ENCODE measurements at places on chromosomes 1 and 21.

GRCh38 chr1:67558449-67559193 lies 126.4 kb upstream of the GADD45A start:
- no peak for DNase-seq

GRCh38 chr1:191907121-191907520 lies 251.1 kb upstream of the RGS18 start:
- DNase-seq, result no peak

DNA sequence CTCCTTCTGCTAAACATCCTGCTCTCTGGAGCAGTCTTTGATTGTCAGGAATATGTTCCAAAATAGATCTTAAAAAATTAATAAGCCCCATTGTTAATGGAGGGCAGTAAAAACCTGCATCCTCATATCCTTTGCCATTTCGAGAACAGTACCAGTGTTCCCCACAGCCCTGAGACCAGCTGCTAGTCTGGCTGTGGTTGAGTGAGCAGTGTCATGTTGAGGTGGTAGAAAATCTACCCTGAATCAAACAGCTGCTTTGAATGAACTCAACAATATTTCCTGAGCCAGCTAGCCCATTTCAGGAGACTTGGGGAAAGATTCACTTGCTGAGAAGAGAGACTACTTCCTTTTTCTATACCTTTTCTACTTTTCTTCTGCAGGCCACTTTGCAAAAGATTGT lies 24.4 kb downstream of the FABP3 start:
- no peak for DNase-seq

- no peak for DNase-seq
These were observed 947.5 kb downstream of the BRINP3 start for GRCh38 chr1:189530162-189530561.

DNA sequence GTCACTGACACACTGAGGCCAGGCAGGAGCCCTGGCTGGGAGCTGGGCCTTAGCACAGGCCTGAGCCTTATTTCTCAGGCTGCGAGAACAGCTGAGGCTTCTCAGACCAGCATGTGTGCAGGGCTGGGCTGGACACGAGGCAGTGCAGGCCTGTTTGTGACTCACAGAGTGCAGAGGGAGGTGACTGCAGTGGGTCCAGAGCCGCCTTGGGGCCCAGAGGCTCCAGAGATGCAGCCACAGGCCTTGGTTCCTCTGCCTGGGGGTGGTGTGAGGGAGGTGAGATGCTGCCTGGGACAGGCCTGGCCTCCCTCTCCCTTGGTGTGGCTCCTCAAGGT lies 61.2 kb upstream of the ETV3 start:
- no peak for DNase-seq

DNA sequence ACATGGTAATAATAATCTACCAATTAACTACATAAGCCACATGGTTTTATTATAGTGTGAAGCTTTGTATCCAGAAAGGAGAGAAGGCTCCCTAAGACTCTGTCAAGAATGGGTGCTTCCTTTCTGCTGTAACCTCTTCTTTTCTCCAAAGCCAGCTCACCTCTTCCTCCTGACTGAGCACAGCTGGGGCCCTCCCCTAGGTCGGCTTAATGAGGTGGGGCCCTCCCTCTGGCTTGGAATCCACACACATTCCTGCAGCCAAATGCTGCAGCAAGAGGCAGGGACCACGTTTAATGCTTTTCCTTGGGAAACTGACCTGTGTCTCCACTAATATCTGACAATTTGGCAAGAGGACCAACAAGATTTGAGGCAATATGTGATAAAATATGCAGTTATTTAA lies 94.8 kb downstream of the DSCAM start:
- DNase-seq, result peak; percentile 40

- DNase-seq, result no peak
These were observed 29.9 kb upstream of the DISP1 start for GRCh38 chr1:222784916-222785315.

GRCh38 chr1:54471588-54471987 lies 65.4 kb upstream of the SSBP3 start:
- no peak for DNase-seq

GRCh38 chr1:167631386-167631935 lies 1.4 kb downstream of the RCSD1 start:
- no peak for DNase-seq

DNA sequence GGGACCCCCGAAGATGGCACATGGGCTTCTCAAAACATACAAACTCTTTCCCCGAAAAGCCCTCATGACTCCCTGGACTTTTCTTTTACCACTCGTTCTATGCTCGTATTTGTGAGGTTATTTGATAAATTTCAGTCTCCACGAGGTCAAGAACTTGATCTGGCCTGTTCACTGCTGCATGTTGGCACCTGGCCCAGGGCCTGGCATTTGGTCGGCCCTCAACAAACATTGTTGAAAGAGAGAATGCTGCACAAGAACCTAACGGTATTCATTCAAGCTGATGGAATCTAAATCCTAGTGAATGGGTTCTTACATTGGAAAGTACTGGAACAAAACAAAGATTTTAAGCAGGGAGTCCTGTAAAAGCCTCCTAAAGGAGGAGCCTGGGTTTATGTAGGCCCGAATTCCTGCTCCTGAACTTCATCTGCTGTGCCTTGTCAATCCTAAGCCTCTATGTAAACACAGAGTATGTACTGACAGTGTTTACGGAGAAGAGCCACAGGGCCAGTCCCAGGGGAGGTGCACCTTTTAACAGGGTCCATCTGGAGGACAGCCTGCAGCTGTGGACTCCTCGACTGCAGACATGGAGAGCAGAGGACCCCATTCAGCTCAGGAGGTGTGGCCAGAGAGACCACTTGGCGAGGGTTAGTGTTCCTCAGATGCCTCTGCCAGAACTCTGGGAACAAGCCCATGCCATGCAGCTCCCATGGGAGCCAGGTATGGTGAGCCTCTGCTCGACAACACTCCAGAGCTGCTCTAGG lies 46.9 kb downstream of the L1TD1 start:
- DNase-seq, result no peak

DNA sequence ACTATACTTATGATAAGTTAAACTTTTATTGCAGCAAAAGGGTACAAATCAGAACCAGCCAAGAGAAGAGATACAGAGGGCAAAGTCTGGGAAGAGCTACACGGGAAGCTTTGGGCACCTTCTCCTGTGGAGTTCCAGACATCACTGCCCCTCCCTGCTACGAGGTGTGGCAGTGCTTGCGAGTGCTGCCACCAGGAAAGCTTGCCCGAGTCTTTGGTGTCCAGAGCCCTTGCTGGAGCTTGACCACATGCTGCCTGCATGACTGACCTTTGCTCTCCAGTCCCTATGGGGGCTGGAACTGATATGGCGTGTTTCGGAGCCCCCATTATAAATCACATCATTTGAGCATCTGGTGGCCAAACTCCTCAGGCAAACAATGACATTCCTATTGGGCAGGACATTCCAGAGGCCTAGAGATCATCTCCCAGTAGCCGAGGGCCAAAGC lies 23.4 kb downstream of the PLEKHO1 start:
- DNase-seq, result no peak

DNA sequence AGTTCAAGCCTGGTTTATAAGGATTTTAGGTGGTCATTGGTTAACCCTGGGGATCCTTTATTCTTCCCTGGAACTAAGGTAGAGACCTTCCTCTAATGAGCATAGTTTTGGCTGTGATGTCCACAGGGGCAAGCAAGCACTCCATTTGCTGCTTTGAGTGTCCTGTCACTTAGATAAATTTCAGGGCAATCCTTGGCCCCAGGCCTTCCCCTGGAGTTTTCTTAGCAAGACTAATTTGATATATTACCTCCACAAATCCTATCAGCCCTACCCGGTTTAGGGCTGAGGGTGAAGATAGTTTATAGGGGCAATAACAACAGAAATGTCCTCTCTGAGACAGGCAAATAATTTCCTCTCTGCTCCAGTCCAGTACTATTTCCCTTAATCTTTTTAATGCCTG lies 166.6 kb downstream of the CYYR1 start:
- DNase-seq, result no peak

- DNase-seq, result no peak
These were observed 19.3 kb upstream of the ALDH4A1 start for GRCh38 chr1:18921516-18922251.

DNA sequence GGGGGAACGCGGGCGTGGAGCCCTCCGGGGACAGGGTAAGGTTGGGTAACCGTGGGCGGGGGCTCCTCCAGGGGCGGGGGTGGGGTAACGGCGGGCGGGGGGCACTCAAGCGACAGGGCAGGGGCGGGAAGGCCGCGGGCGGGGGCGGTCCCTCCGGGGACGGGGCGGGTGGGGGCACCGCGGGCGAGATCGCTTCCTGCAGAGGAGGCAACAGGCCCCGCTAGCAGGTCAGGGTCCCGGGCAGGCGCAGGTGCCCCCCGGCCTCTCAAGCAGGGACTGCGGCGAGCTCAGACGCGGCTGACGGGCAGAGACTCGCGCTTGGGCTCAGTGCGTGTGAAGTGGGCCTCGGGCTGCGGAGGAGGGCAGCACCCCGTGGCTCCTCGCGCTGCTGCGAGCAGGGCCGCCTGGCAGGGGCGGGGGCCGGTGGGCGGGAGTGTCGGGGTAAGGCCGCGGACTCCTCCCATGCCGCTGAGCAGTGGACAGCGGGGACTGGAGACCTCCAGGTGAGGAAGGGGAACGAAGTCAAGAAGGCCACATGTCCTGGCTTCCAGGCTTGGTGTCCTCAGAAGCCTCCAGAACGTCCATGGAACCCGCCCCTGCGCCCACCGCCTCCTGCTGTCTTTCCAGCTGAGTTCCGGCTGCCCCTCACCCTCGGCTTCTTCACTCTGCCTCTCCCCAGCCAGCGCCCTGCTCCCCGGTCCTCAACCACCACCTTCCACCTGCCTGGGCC lies 627 bp upstream of the GNB1 start:
- DNase-seq, result no peak

GRCh38 chr1:115827452-115828044 lies 13.4 kb downstream of the NHLH2 start:
- no peak for DNase-seq

- DNase-seq, result no peak
These were observed 13.8 kb upstream of the KDM4A start for GRCh38 chr1:43636006-43636641.

DNA sequence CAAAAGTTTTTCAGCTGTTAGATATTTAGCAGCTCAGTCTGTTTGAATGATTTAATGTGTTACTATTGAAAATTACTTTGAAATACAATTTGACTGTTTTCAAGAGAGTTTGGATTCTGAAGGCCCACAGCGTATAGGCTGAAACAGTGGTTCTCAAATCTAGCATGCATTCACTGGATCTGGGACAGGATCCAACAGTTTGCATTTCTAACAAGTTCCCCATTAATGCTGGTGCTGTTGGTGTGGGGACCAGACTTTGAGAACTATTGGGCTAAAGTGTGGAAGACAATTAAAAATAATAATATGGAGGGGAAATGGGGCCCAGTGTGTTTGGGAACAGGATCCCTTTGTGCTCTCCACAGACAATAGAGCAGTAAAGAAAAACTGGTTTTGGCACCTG lies 31.9 kb downstream of the ITSN1 start:
- DNase-seq, result no peak

GRCh38 chr1:21590934-21591333 lies 78.2 kb downstream of the RAP1GAP start:
- DNase-seq, result no peak

- DNase-seq, result no peak
These were observed 4.2 kb upstream of the TFF3 start for GRCh38 chr21:42319376-42319775.

DNA sequence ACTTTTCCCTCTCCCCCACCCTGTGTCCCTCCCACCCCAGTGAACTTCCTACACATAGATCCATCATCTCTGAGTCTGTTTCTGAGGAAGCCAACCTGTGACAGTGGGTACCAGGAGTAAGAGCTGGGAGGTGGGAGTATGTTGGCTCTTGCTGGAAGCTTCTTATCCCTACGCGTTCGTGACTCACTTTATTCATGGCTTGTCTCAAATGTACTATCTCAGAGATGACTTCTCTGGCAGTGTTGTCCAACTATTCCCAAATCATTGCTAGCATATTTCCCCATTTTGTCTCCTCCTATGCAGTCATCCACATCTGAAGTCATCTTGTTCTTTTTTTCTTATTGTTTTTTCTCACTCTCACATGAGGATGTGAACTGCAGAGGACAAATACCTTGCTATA lies 88.0 kb downstream of the HIVEP3 start:
- no peak for DNase-seq

GRCh38 chr1:112563341-112563740 lies 54.6 kb downstream of the WNT2B start:
- no peak for DNase-seq

- DNase-seq, result no peak
These were observed 89.2 kb upstream of the TMEM51 start for GRCh38 chr1:15064217-15064929.

DNA sequence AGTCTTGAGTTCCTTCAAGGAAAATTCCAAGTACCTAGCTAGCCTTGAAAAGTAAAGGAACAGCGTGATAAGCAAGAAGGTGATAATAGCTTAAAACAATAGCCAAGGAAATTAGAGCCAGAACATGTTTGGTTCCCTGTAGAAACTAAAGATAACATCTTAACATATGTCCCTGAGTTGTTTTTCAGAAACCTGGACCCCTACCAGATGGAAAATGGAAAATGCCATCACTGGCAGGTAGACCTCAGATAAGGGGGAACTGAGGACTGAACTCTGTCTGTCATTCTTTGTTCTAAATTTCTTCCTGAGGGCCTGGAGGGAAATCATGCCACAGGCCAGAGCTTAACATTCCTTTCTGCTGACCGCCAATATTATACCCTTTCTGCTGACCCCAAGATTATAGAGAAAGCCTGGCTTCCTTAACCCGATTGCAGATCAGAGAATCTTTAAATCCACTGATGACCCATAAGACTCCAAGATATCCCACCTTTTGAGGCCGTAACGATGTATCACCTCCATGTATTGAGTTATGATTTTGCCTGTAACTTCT lies 23.4 kb downstream of the CNIH3 start:
- DNase-seq, result no peak

- DNase-seq, result no peak
These were observed 35.8 kb downstream of the NCAM2 start for GRCh38 chr21:21034036-21034435.

DNA sequence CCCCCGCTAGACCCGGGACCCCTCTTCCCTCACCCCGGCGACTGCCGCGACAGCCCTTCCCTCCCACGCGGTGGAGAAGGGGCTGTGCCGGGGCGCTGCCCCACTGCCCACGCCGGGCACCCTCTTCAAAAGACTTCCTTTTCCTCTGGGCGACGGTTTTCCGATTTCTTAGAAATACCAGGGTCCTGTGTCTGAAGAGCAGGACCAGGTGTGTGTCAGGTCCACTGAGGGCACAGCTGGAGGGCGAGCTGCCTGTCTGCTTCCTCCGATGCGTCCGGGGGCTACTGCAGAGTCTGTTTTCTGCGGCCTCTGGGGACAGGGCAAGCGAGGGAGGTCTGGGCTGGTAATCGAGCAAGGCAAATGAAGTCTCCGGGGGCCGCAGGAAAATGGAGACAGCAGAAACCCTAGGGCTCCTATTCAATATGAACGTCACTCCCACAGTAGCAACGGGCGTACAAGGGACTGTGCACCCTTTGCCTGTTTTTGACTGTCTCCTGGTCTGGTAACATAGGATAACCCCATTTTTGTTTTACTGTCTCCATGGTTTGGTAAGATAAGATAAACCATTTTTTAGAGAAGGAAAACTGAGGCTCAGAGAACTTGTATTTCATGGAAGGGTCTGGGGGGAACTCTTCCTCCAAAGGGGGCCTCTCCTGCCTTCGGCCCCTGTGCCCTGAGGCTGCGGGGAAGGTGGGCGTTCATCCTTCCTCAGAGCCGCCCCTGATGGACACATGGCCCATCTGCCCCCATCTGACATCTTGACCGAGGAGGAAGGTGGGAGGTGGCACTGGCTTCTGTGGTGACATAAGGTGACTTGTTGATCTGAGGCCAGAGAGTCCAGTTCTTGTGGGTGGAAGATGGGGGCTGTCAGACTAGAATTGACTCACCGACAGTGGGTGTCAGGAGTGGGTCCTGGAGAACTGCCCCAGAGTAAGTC lies 970 bp downstream of the TNFRSF1B start:
- DNase-seq, result no peak

GRCh38 chr1:183180634-183181056 lies 5.4 kb upstream of the LAMC2 start:
- no peak for DNase-seq
